GM23338 (cell line): ENCODE measurements at places on chromosomes 12 and 14.

DNA sequence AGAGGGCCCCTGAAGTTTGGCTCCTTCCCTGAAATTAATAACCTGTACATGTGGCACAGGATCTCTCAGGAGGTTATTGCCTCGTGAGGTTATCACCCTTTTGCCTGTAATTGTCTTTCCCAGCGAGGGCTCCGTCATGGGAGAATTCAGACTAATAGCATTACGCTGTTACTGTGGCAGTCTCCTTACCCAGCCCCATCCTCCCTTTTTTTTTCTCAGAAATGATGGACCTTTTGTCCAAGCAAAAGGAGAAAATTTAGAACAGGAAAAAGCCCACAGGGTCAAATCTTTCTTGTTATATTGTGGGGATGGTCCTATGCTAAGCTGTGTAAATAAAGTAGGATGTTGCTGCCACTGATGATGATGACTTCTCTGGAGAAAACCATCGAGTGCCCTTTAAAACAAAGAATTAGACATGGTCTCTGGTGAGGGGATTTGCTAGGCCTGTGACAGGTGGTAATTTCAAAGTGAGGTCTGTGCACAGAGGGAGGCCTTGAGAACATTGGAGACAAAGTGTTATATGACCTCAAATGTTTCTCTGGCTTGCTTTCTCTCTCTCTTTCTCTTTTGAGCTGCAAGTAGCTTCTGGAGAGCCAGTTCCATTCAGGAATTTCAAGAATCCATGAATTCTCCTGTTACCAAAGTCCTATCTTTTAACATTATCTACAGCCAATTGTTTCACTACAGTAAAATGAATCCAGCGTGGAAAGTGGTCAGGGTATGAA is 357.2 kb downstream of the BMP4 start:
- peak; percentile 44 for DNase-seq

DNA sequence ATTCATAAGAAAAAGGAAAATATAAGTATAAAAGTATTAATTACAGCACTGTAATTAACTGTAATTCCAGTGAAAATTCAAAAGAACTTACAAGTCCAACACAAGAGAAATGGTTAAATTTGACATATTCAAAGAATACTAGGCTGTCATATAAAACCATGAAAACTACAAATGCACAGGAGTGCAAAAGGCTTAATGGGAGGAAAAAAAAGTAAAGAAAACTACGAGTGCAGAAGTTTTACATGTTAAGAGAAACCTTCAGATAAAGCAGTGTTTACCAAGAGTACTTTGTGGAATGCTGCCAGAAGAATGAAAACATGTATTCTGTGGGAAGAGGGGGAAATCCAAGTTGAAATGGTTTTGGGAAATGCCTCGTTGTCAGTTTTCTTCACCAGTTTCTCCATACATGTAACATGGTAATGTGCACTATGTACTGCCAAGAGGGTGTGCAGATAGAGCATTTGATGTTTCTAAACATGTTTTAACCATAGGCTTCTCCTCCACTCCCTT is 9.1 kb downstream of the HEATR5A start:
- DNase-seq: no peak

- DNase-seq: peak; percentile 99
Measured at GRCh38 chr12:85036234-85036707, at the start of the genes LRRIQ1 and TSPAN19. TSS of gene LRRIQ1 (plus strand) at chr12:85036351. CDS start at chr12:85038177, 1,826 bp downstream. TSS of gene TSPAN19 (minus strand) at chr12:85036277. CDS start at chr12:85029946, 6,331 bp downstream.

GRCh38 chr14:94971750-94972149 is 185.6 kb downstream of the DICER1 start:
- no peak for DNase-seq

DNA sequence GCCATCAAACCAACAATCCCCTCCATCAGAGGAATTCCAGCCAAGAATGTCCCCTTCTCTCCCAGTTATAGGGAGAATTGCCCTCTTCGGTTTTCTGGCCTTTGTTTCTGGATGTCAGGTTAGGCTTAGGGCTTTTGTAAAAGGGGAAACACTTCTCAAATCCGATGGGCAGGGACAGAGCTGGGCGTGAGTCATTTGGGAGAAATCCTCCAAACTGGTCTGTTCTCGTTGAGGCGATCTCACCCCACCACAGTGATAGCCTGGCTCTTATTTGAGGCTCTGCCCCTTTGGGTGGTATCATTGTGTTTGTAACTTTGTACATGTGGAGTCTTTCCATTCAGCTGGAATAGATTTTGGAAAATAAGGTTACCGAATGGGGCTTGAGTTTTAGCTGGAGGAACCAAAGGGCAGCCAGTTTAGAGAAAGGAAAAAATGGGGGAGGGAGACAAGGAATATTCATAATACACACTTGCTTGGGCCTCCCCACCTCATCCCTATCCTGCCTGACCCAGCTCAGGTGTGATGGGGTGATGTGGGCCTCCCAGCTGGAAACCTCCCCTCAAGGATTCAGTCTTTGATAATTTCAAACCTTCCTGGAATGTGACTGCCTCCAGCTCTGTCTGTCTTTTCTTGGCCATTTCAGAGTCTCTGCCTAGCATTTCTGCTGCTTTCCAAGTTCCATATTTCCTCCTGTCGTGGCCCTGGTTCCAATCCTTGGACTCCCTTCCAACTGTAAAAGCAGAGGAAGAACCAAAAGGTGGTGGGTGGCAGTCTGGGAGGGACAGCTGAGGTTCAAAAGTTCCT is 7.5 kb downstream of the HOXC4 start:
- no peak for DNase-seq

- DNase-seq: peak; percentile 39
Measured at GRCh38 chr12:62799766-62800406, 135.1 kb downstream of the PPM1H start.

DNA sequence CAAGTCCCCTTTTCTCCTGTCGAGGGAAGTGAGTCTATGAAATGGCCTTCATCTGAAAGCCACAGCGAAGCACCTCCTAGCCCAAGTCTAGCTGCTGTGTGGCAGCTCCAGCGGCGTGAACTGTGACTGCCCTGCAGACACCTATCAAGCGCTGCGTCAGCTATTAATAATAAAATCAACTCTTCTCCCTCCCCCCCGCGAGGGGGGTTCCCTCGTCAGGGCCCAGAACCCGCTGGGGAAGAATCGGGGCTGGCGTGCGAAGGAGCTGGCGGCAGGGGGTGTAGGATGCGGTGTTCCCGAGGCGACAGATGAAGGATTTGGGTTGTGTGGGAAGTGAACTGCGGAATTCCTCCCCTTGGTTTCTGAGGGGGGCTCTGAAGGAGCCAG is 662 bp upstream of the ATP2A2 start:
- DNase-seq: peak; percentile 78

DNA sequence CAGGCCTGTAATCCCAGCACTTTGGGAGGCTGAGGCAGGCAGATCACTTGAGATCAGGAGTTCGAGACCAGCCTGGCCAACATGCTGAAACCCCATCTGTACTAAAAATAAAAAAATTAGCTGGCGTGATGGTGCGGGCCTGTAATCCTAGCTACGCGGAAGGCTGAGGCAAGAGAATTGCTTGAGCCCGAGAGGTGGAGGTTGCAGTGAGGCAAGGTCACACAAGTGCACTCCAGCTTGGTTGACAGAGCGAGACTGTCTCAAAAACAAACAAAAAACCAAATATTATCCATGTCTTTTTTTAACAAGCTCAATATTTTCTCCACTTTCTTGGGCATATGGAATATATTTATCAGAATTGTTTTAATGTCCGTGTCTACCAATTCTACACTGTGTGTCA is 89.6 kb downstream of the LMNTD1 start:
- DNase-seq: no peak

DNA sequence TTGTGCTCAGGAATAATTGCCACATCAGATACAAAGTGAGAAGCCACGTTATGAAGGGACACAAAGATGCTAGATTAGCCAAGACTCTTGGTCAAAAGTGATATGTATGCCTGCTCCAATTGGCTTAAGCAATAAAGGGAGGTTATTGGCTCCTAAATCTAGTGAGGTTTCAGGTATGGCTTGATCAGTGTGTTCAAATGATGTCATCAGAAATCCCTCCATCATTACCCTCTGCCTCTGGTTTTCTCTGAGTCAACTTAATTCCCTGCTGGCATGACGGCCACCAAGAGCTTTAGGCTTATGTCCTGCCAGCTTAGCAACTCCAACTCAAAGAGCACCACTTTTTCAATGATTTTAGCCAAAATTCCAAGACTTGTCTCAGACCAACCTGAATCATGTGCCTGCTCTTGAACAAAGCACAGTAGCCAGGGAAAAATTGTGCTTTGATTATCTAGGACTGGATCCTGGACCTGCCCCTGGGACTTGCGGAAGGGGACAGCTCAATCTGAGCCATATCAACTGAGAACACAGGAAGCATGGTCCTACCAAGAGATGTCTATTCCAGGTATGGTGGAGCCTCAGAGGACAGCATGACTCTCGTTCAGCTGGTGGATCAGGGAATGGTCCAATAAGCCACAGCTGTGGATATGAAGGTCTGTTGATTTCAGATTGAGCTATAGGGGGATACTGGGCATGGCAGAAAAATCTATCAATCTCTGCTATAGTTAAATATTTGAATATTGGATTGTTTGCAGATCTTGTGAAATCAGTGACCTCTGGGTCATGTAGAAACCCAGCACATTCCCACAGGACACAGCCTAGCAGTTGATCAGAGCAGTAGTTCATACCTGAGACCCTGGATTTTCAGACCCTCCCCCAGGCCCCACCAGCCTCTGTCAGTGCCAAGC is 16.1 kb upstream of the P2RX7 start:
- DNase-seq: no peak

GRCh38 chr12:3213188-3213587 is 136.0 kb downstream of the TSPAN9 start:
- no peak for DNase-seq

- no peak for DNase-seq
Measured at GRCh38 chr12:93879476-93880421, 202.6 kb downstream of the CRADD start.
